ENCODE measurements at places on chromosomes 3 and 15.
A peak's percentile ranks its signal among the peaks of the same experiment; 100 is the strongest.

- DNase-seq: no peak
Observed at GRCh38 chr3:178036451-178037144, 499.6 kb upstream of the KCNMB2 start.

DNA sequence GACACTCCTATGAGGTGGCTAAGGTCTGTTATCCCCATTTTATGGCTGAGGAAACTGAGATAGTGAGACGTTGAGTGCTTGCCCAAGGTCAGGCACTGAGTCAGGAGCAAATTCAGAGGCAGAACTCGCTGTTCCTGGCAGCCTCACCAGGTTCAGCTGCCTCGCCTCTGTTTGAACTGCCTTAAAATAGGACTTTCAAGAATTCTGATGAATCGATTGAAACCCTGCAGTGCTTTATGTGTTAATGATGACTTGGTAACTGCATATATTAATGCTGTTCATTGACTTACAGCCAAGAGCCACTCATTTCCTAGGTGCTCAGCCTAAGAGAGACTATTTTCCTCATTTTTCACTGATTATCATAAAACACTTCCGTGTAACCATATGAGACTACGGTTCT lies 79.5 kb upstream of the BHLHE40 start:
- DNase-seq: no peak

DNA sequence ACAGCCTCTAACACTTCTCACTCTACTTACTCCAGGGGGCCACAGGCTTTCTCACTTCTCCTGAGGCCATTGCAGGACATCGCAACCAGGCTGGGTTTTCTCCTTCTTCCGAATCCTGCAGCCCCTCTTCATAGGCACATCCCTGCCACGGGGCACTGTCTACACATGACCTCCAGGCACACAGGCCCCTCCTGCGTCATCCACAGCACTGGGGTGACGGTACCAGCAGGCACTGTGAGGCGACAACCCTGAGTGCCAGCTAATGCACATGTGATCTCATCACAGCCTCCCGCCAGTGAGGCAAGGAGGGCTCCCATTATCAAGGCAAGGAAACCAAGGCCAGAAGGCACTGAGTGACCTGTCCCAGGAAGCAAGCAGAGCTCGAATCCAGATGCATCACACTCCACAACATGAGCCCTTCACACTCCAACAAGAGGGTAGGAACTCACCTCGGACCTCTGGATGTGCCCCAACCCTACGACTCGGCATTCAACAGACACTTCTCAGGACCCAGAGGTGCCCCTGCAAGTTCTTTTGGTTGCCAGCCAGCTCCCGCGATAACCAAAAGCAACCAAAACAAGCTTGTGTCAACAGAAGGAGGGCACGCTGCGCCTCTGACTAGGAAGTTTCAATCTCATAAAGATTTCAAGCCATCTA lies 16.7 kb downstream of the FAM174B start:
- peak; percentile 74 for DNase-seq

DNA sequence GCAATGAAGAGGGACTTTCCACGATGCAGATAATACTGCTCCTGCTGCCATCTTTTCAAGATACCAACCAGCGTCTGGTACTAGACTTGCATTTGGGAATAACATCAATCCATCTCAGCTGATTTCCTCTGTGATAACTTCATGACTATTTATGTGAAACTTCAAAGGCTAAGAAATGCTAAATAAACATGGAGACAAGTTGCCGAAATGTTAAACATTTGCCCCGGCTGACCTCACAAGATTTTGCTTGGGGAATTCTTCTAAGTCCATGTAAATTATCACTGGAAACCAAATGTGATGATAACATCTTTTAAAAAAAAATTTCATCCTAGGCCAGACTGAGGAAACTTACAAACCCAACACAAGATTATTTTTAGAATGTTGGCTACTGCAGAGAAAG lies 185.8 kb upstream of the PRICKLE2 start:
- no peak for DNase-seq

- DNase-seq: no peak
Observed at GRCh38 chr15:73225358-73226015, 143.3 kb downstream of the HCN4 start.

DNA sequence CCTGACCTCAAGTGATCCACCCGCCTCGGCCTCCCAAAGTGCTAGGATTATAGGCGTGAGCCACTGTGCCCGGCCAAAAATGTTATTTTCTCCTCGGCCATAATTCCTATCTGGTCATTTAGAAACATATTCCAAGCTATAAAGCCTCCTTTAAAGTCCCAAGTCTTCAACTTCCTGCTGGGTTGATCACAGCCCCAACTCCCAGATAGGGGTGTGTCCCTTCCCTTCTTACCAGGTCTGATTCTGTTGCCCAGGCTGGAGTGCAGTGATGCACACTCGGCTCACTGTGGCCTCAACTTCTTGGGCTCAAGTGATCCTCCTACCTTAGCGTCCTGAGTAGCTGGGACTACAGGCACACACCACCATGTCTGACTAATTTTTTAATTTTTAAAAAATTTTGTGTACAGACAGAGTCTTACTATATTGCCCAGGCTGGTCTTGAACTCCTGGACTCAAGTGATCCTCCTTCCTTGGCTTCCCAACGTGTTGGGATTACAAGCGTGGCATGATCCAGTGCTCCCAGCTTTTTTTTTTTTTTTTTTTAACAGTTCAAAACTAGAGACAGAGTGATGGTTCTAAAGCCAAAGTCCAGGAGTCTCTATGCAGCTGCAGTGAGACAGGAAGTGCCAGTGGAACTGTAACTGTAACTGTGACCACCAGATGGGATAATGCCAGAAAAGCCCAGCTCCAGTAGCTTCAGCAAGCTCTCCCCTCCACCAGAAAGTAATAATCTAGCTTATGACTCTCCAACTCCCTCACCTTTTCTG lies 8.2 kb upstream of the PRKAR2A start:
- DNase-seq: no peak

DNA sequence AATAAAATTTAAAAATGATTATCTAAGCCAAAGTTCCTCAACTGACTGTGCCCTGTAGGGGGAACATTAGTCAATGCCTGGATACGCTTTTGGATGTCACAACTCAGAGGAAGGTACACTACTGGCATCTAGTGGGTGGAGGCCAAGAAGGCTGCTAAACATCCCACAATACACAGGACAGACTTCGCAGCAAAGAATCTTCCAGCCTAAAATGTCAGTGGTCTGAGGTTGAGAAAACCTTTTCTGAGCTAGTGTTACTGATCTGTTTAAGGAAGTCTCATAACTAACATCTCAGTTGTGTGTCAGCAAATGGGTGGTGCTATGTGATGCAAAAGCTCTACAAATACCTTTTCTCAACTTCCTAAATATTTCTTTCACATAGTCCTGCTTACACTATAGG lies 20.9 kb upstream of the LDHAL6B start:
- DNase-seq: no peak

DNA sequence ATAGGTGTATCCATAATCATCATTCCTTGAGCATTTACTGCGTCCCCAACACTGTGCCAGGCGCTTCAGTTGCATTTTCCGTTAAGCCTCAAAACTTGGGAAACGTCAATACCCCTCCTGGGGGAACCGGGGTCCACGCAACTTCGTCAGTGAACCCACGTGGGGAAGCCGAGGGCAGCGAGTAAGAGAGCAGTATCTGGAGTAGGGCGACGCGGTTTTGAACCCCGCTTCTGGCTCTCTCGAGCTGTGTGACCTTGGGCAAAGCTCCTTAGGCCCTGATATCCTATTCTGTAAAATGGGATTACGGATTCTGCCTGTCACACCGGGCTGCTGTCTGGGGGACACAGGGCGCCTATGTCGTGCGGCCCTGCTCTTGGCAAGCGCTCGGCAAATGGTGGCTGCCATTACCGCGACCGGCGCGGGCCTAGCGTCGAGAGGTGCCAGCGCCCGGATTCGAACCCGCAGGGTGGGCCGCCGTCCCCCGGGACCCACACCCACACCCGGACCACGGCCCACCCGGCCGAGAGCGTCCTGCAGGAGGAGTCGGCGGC lies 590 bp downstream of the POLG start:
- DNase-seq: no peak

GRCh38 chr15:41182266-41182665 lies 48.3 kb downstream of the EXD1 start:
- DNase-seq: no peak

GRCh38 chr3:141940194-141940776 lies 63.8 kb downstream of the ATP1B3 start:
- peak; percentile 85 for DNase-seq

GRCh38 chr3:44067431-44067830 lies 174.3 kb upstream of the TOPAZ1 start:
- DNase-seq: no peak

DNA sequence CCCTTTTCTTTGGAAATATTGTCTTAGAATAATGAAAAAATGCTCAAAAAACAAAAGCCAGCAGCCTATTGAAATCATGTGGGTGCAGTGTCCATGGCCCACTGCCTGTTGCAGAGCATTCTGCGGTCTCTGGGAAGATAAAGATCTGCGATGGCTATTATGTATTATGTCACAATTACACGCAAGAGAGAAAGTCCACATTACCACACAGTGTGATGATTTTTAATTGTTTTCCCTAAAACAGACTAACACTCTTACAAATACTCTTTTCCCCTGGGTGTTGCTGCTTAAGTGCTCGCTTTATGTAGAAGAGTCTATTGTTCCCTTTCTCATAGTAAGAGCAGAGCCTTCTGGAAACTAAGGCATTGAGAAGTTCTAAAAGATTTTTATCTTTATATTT lies 32.2 kb downstream of the SSR3 start:
- DNase-seq: no peak

GRCh38 chr15:75151214-75152128 lies 50.2 kb upstream of the C15orf39 start:
- DNase-seq: no peak

- no peak for DNase-seq
Observed at GRCh38 chr3:73827725-73828211, 203.0 kb upstream of the PDZRN3 start.

- no peak for DNase-seq
Observed at GRCh38 chr15:92906020-92906419, 5.9 kb downstream of the CHD2 start.

GRCh38 chr3:187291512-187292132 lies at the start of gene MASP1:
TSS of gene MASP1 (minus strand) at chr3:187291737. CDS start at chr3:187291632, 105 bp downstream.
- DNase-seq: no peak

DNA sequence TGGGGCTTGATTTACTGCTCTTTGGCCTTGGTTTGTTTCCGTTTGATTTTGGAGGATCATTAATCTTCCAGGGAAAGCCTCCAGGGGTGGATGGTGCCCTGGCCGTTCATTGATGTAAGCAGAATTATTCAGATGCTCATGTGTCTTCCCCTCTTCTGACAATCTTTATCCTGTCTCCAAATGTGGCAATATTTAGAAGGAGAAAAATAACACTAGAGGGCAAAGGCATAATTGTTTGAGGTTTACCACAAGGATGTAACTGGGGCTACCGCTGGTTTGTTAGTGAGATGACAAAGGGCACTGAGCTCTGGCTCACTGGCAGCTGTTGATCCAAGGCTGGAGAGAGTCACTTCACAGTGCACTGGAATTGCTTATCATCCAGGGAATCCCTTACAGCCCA lies 18.2 kb upstream of the PLCL2 start:
- DNase-seq: no peak

DNA sequence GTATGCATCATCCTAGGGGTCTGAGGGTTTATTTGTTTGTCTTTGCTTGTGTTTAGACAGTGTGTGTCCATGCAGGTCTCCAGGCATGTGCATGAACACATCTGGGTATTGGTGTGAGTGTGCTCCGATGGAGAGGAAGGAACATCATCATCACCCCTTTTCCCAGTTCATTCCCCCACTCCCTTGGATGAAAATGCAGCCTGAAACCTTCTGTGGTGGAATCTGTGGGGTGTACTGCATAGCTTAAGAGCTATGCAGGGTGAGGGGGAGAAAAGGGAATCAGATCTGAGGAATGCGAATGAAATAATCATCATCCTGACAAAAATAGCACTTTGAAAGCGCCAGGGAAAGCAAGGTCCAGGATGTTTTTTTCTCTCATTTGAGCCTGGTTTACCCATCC lies 520.1 kb downstream of the NTRK3 start:
- DNase-seq: no peak

DNA sequence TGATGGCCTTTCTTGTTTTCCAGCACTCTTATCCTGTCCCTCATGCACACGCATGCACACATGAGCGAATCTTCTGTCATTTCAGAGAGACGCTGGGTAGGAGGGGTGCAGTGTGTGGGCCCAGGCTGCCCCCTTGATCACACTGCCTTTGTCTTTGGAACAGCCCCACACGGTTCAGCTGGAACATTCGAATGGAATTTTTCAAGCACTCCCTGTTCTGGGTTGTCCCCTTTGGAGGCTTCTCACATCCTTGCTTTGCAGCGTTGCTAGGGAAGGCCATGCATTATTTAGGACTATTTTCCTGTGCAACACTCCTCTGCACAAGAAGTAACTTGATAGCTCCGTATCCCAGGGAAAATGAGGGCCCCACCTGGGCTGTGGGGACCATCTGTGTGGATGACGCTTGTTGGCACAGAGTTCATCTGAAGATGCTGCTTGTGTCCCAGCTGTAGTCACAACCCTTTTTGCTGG lies 78.4 kb downstream of the SPSB4 start:
- no peak for DNase-seq

DNA sequence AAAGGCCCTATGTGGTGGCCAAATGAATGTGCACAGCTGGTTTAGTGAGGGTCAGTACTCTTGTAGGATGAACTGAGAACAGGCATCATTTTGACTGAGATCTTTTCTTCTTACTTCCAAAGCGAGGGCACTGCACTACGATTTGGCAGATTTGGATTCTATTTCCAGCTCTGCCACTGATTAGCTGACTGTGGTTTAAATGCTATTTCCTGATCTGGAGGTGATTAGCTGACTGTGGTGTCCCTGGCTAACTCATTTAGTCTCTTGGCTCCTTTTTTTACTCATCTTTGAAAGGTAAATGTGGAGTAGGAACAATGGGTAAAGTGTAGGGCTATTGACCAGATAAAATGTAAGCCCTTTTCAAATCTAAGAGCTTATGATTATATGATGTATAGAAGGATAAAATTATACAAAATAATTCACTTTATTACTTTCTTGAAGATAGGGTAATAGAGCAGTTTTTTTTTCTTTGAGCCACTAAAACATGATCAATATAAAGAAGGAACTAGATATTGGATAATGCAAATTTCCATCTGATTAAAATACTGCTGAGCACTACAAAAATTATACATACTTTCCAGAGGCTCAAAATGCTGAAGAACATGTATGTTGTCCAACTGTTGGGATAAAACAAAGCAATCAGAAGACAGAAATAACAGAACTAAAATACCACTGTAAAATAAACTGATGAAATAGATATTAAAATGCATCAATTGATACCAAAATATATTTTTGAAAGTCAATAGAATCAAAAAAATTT lies 39.7 kb upstream of the PLOD2 start:
- no peak for DNase-seq

GRCh38 chr3:58459160-58459559 lies 25.5 kb upstream of the PDHB start:
- no peak for DNase-seq

GRCh38 chr3:11989383-11990038 lies 14.7 kb upstream of the SYN2 start:
- DNase-seq: no peak

GRCh38 chr3:189954733-189955665 lies 165.7 kb downstream of the P3H2 start:
- no peak for DNase-seq

DNA sequence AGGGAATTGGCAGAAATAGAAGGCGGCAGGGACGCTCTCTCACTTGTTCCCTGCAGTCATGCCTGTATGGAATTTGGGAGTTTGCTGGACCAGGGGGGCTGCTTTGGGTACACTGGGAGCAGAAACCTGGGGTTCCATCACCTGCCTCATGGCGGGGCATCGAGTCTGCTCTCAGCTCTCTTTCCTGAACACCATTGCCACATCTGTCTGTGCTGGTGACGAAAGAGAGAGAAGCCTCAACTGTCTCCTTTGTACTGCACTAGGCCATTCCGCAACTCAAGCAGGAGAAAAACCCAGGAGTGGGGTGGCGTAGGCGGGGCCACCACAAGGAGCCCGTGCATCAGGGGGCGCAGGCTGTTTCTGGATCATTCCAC lies 14.0 kb downstream of the TMEM158 start:
- no peak for DNase-seq
